ENCODE measurements at places on chromosomes 11 and 22.

GRCh38 chr22:31753005-31753633 is 700 bp upstream of the DEPDC5 start:
- no peak for DNase-seq

- no peak for DNase-seq
These were observed 58.1 kb upstream of the BARX2 start for GRCh38 chr11:129317571-129317970.

GRCh38 chr11:113932788-113933187 is 28.2 kb downstream of the HTR3B start:
- no peak for DNase-seq

- no peak for DNase-seq
These were observed 49.4 kb upstream of the RAB1B start for GRCh38 chr11:66218846-66219620.

DNA sequence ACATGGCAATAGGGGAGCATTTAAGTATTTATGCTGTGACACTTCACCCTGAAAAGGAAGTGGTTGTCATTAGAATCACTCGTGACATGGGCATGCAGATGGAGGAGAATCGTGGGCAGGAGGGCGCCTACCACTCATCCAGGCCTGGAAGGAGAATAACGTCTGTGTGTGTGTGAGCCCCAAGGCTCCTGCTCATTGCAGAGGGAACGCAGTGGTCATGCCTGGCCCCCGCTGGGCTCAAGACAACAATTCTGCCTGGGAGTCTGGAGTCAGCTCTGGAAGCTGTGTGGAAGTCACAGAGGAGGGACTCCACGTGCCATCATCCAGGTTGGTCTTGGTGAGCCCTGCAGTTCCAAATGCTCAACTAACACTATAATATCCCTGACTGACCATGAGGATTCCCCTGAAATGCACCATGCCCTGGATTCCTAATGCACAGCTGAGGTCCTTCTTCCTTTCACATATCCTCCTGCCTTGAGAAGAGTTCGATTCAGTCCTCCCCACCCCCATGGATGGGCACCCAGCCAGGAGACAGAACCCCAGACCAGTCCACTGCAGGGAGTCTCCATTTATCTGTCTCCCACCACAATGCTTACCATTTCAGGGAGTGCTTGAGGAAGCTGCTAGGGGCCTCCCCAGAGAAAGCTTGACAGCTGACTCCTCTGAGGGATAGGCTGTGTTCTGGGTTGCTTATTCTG is 446.9 kb upstream of the B3GAT1 start:
- no peak for DNase-seq

GRCh38 chr11:37724315-37724714 is 1126.3 kb upstream of the RAG2 start:
- DNase-seq, result no peak

DNA sequence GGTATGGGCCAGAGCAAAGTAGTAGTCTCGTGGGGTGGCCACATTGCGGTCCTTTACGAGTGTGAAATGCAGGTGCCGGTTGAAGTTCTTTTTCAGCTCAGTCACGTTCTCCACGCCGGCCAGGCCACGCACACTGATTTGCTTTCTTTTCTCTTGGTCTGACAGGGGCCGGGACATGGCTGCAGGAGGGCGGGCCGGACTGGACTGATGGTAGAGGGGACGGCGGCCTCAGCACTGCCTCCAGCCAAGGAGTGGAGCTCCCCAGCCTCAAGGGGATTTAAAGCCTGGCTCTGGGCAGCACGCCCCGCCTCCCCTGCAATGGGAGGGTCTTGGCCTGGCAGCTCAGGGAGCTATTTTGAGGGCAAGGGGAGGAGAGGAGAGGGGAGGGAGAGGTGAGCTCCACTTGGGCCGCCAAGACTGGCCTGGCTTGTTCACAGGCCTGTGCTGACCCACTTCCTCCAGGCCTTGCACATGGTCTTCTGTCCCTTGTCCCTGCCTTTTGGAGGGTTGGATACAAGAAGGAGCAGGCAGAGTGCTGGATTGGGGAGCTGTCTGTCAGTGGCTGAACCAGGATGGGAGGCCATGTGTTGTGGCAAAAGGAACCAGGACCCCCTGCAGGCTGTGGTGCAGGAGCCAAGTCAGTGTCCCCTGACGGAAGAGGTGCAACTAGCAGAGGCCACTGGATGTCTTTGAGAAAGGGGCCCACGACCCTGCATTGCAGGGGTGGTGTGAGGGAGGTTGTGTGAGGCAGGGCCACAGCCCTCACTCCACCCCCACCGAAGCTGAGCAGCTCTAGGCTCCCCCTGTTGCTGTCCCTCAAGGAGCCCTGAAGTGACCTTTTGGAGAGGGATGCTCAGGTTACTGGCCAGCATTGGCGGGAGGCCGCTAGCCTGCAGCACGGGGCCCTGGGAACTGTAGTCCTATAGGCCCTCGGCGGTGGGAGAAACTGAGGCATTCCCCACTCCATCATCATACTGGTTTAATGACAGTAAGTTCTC is at the start of gene PYGM:
Gene PYGM, minus strand, starts transcription at position 253 of the 998 bp plus-strand sequence. Its CDS starts 76 bp downstream, at position 177.
- peak; percentile 7 for DNase-seq

GRCh38 chr11:2805388-2806056 is 80.1 kb downstream of the CDKN1C start:
- no peak for DNase-seq

GRCh38 chr11:95081412-95081811 is 8.2 kb upstream of the ENDOD1 start:
- DNase-seq, result no peak

GRCh38 chr11:64299847-64300648 is at the start of gene CATSPERZ:
Gene CATSPERZ (plus strand): TSS chr11:64300358. CDS start chr11:64300411, 53 bp downstream.
- DNase-seq, result no peak

DNA sequence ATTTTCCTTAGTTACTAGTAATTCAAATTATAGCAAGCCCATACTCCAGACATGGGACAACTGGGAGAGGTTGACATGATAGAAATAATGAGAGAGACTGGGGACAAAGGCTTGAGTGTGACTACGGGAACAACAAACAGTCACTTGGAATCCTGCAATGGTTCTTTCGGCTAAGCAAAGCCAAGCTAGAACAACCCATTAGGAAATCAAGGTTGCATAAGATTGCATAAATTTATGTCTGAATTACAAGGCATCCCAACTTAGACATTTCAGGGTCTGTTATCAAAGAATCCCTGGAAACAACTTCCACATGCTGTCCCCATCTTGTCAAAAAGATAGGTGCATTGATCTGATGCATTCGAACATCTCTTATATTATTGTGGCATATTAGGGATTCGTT is 10.2 kb upstream of the NRGN start:
- DNase-seq, result no peak

- peak; percentile 78 for DNase-seq
These were observed 84.1 kb downstream of the NXPE2 start for GRCh38 chr11:114762408-114762807.

DNA sequence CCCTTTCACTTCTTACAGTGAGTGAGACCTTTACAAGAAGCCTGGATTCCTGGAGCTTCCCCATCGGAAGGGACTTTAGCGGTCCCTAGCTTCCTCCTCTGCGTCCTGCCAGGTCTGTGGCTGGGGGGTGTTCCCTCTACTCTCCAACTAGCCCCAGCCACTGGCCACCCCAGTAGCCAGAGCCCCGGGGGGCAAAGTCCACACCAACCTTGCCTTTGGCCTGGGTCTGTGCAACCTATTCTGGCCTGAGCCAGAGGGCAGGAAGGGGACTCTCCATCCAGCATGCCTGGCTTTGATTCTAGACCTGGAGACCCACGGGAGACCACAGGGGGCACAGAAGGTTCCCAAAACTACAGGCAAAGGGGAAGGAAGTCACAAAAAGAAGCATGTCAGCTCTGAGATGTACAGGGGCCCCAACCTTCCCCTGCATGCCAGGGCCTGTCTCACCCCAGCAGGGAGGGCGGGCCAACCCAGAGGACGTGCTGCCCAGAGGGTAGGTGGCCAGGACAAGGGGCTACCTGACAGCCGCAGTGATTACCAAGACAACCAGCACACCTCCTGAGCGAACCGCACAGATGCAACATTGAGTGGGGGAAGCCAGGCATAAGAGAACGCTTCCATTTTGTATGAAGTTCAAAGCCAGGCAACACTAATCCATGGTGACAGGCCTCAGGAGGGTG is 52.4 kb downstream of the DSCAML1 start:
- no peak for DNase-seq

GRCh38 chr11:65439331-65440181 is 17.0 kb downstream of the NEAT1 start:
- no peak for DNase-seq

- no peak for DNase-seq
These were observed 153.0 kb upstream of the LRRC4C start for GRCh38 chr11:41612415-41612814.

DNA sequence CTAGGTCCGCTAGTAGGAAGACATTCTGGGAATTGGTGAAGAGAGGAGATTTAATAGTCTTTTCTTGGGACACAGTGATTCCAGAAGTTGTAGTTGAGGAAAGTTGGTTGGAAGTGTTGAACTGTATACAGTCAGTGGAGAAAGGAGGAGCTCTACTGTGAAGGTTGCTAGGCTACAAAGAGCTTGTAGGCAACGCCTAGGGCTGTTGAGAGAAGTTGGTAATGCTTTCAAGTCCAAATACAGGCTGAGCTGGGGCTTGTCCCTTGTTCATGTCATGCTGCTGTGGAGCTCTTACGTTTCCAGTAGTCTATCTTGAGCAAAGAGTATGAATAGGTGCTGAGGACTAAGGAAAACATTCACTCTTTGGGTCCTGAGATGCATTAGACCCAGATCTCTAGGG is 1.1 kb downstream of the TBCEL start:
- peak; percentile 2 for DNase-seq

GRCh38 chr11:65898656-65899355 is 1.4 kb downstream of the FOSL1 start:
- DNase-seq, result no peak

- DNase-seq, result no peak
These were observed 2.5 kb upstream of the TPST2 start for GRCh38 chr22:26592421-26592891.

GRCh38 chr22:29512031-29512430 is 32.0 kb downstream of the NEFH start:
- DNase-seq, result no peak

GRCh38 chr11:80417681-80418080 is 976.9 kb upstream of the TENM4 start:
- DNase-seq, result no peak

DNA sequence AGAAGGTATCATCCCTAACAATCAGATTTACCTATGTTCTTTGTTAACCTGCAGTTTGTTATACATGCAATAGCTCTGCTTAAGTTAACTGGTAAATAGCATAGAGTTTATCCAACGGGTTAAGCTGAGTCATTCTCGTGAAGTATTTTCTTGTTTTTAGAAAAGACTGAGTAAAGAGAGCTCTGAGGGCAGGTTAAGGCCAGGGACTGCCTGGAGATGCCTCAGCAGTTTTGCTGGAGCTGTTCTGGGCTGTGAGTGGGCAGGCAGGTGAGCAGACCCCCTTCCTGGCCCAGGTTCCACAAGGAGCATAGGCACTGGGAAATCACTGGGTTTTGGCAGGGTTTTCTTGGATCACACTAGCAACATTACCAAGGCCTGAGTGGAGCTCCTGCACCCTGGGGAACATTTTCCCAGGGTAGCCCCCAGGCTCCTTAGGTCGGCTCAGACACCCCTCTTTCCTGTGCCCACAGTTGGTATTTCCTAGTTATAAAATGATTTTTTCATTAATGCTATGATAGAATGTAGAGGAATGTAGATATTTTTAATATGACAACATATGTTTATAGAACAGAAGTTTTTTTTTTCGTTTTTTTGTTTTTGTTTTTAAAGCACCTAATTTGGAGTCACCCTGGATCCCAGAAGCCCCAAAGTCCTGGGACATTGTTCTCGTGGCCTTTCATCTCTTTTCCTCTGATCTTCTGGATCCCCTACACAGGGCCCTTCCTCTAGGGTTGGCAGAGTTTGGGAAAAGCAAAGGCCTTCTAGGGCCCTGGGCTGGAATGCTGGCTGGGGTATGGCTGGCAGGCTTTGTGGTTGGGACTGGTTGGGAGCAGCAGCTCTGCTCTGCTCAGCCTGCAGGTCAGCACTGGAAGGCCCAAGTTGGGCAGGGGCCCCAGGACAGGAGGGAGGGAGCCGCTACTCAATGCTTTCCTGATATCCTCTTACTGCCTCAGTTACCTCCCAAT is 26.7 kb downstream of the IRAG1 start:
- DNase-seq, result peak; percentile 60

Measured in urothelium cell line (cell line).